ENCODE measurements at places on chromosomes 12 and 14.
A peak's percentile ranks its signal among the peaks of the same experiment; 100 is the strongest.

- DNase-seq, result no peak
Observed at GRCh38 chr14:71416392-71416791, 509.1 kb downstream of the PCNX1 start.

- no peak for DNase-seq
Observed at GRCh38 chr14:98682033-98682432, 590.0 kb downstream of the BCL11B start.

DNA sequence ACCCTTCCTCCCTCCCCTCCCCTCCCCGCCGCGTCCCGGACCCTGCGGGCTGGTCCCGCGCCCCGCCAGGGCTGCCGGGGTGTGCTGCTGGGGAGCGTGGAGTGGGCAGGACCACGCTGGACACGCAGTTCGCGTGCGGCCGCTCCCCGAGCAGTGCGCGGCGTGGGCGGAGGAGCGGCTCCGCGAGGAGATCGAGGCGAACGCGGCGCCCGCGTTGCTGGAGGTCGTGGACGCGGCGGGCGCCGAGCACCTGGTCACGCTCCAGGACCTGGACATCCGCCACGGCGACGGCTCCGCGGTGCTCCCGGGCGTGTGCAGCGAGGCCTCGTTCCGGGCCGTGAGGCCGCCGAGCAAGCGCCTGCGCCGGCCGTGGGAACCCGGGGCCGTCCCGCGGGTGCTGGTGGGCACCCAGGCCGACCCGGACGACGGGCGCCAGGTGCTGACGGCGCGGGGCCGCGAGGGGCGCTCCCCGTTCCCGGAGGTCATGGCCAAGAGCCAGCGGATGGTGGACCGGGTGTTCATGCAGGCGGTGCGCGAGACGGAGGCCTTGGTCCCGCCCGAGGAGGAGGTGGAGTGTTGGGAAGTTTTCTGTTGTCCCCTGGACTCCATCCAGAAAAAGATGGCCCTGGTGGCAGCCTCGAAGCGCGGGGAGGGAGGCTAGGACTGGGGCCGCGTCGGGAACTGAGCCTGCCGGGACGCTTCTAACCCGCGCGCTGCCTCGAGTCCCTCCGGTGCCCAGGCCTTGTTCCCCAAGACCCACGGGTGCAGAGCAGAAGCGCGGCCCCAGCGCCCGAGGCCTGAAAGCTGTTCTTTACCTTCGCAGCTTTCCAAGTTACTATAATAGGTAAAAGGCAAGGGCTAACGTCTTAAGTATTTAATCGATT lies 54.7 kb upstream of the EIF5 start:
- no peak for DNase-seq

GRCh38 chr12:68158432-68158831 lies 1.1 kb downstream of the IFNG start:
- no peak for DNase-seq

GRCh38 chr14:67111022-67111421 lies 78.2 kb upstream of the GARIN2 start:
- no peak for DNase-seq

GRCh38 chr12:52800259-52800917 lies 4.5 kb upstream of the KRT3 start:
- no peak for DNase-seq

GRCh38 chr12:116295327-116296263 lies 18.1 kb upstream of the MED13L start:
- no peak for DNase-seq

GRCh38 chr12:99339663-99340062 lies 307.9 kb upstream of the GARIN6 start:
- no peak for DNase-seq

GRCh38 chr14:92528486-92529100 lies 15.0 kb downstream of the RIN3 start:
- DNase-seq, result no peak

DNA sequence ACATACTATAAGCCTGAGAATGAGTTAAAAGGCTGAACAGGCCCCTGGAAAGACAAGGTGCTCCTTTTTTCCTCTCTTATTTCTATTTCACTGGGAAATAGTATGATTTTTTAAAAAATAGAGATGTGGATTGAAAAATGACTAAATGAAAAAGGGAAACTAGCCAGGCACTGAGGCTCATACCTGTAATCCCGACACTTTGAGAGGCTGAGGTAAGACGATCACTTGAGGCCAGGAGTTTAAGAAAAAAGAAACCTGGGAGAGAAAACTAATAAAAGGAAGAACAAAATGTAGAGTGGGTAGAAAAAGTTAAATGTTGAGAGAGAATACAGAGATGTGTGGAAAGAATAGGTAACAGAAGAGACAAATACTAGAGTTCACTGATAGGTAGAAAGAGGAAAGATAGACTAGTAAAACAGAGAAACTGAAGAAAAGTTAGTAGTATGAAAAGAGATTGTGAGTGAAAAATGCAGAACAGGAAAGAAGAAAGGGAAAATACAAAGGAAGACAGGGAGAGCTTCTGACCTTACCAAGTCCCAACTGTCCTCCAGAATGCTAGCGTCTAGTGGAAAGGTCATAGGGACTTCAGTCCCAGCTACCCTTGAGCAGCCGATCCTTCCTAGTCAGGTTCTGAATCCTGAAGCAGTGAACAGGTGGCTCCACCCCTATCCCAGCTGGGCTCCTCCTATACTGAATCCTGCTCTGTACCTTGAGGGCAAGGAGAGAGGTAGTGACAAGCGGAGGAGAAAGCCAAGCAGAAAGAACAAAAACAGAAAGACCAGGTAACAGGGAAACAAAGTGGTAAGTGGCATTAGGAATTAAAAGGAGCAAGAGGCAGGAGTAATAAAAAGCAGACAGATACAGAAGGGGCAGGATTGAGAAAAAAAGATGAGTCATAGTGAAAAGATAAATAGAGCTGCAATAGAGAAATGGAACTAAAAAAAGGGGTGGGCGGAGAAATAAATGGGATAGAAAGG lies 7.3 kb downstream of the TMEM116 start:
- DNase-seq, result no peak

DNA sequence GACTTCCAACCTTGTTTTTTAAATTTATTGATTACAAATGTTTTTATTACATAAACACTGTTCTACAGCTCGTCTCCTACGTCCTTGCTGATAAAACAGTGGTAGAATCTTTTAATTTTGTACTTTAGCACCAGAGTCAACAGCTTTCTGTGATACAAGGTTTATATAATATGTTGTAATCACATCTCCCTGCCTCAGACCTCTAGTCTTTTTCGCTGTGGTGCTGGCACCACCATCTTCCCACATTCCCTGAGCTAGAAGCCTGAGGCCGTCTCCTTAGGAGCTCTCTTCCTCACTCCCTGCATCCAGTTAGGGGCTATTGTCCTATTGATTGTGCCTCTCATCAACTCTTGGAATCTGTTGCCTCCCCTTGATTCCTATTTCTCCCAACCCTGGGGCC lies 17.1 kb downstream of the MTHFD1 start:
- no peak for DNase-seq

DNA sequence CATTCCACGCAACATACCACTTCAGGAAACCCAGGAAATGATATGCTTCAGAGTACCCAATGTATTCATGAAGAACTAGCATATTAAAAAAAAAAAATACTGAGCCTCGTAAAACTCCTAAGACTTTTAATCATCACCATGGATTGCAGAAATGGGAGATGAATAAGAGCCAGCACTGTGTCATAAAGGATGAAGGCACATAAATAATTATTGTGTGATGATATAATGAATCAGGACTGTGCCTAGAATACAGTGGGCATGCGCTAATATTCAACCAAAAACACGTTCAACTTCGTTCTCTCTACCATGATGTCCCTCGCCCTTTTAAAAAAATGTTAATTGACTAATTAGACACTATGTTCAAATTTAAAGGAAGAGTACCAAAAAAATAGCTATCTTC lies 68.7 kb downstream of the CIT start:
- no peak for DNase-seq

DNA sequence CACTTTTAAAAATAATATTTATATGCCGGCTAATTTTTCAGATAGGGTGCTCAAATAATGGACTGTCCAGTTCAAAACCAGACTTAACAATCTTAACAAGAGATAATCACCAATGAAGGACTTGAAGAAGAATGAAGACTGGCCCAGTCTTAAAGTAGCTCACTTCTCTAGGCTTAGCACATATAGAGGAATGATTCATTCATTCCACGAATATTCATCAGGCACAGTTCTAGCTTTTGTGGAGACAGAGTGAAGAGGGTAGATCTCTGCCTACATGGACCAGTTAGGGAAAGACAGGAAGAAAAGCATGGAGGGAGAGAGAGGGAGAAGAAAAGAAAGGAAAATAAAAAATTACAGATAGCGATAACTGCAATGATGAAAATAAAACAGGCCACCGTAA lies 42.8 kb upstream of the METAP2 start:
- DNase-seq, result no peak

GRCh38 chr12:14186193-14186502 lies 179.3 kb upstream of the ATF7IP start:
- no peak for DNase-seq

DNA sequence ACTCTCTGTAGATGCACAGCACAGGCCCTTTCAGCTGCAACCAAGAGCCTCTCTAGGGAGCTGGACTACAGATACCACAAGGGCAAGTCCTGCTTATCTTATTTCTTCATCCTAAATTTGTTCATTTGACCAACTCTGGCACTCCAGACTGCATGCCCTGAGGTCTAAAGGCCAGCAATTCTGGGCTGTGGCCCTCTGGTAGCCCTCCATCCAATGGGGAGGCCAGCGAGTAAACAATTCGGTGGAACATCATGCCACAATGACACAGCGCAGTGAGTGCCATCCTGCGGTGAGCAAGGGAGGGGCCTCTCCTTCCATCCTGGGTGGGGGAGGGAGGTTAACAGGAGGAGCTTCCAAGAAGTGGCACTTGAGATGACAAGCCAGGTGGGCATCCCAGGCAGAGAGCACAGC lies 652 bp upstream of the SELPLG start:
- no peak for DNase-seq

DNA sequence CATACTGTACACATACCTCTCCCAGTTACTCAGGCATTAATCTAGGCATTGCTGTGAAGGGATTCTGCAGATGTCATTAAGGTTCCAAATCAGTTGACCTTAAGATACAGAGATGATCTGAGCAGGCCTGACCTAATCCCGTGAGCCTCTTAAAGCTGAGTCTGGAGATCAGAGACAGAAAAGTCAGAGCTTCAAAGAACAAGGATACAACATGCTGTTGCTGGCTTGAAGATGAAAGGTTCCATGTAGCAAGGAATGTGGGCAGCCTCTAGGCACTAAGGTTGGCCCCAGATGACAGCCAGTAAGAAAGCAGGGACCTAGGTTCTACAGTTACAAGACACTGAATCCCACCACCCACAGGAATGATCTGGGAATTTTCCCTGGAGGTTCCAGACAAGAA lies 81.1 kb downstream of the MAP1LC3B2 start:
- no peak for DNase-seq

DNA sequence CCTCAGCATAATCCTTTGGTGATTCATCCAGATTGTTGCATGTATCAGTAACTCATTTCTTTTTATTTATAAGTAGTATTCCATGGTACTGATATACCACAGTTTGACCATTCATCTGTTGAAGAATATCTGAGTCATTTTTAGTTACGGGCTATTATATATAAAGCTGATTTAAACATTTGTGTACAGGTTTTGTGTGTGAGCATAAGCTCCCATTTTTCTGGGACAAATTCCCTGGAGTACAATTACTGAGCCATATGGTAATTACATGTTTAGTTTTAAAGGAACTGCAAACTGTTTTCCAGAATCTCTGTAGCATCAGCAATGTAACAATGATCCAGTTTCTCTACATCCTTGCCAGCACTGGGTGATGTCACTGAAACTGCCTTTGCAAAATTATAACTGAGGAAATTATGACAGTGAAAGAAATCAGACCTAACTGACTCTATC lies 236.2 kb upstream of the KRR1 start:
- no peak for DNase-seq

DNA sequence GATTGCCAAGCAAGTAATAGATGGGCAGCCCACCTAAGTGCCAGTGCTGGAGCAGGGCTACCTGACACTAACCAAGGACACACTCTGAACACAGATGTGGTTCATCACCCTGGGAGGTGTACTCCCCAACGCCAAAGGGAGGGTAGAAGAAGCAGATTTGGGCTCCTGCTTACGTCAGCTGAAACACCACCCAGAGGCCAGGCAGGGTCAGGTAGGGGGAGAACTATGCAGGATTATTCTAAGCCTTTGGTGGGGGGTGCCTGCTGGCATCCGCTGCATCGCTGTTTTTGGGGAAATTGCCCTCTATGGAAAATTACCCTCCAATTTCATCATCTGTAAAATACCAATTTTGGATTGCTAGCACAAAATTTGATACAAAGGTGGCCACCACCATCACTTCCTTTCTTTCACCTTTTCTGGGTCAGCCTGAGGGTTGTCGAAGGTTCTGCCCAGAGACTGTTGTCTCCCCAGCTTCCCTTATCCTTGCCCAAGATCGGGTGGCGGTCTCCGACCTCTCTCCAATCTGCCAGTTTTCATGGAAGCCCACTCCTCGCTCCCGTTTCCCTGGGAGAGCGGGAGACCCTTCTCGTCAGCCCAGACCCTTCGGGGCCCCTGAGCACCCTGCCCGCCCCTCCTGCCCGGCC lies 535 bp downstream of the BIN2 start:
- DNase-seq, result peak; percentile 60

GRCh38 chr12:52669426-52669825 lies 10.8 kb downstream of the KRT1 start:
- DNase-seq, result no peak

DNA sequence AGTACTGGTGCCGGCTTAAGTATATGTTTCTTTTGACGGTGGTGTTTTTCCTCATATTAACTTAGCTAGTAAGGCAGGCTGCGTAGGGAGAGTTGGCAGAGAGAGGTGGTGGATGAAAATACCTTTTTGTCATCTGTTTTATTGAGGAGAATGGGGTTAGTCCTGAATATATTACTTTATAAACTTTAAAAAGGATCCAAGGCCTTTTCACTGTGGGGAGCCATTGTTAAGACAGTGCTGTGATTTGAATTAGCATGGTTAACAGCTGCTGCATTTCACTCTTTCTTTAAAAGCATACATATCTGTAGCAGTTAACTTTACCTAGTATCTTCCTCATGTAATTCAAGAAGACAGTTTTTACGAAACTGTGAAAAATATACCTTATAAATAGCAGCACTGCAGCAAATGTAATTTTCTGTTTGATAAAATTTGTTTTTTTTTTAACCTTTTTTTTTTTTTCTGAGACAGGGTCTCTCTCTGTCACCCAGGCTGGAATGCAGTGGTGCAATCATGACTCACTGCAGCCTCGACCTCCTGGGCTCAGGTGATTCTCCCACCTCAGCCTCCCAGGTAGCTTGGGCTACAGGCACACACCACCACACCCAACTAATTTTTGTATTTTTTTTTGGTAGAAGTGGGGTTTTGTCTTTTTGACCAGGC lies 57.1 kb downstream of the AEBP2 start:
- DNase-seq, result no peak

DNA sequence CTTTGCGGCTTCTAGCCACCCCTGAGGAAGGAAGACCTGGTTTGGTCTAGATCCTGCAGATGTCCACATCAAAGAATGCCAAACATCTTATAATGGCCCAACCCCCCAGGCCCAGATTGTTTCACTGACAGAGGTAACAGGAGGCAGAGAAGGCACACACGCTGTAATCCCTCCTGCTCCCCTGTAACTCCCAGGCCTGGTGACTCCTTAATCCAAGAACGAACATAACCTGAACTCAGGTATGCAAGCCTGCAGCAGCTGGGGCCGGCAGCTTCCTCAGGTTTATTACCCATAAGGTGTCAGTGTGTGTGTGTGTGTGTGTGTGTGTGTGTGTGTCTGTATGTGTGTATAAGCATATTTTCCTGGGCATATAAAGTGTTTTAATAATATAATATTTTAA lies 52.7 kb downstream of the ERH start:
- DNase-seq, result no peak

GRCh38 chr14:64081174-64081746 lies 212.9 kb downstream of the ESR2 start:
- DNase-seq, result no peak

Measured in T-helper 22 cell (primary cell).